ENCODE measurements at places on chromosomes 2 and 18.

- DNase-seq = no peak
Observed at GRCh38 chr2:127024769-127025358, 82.1 kb downstream of the BIN1 start.

DNA sequence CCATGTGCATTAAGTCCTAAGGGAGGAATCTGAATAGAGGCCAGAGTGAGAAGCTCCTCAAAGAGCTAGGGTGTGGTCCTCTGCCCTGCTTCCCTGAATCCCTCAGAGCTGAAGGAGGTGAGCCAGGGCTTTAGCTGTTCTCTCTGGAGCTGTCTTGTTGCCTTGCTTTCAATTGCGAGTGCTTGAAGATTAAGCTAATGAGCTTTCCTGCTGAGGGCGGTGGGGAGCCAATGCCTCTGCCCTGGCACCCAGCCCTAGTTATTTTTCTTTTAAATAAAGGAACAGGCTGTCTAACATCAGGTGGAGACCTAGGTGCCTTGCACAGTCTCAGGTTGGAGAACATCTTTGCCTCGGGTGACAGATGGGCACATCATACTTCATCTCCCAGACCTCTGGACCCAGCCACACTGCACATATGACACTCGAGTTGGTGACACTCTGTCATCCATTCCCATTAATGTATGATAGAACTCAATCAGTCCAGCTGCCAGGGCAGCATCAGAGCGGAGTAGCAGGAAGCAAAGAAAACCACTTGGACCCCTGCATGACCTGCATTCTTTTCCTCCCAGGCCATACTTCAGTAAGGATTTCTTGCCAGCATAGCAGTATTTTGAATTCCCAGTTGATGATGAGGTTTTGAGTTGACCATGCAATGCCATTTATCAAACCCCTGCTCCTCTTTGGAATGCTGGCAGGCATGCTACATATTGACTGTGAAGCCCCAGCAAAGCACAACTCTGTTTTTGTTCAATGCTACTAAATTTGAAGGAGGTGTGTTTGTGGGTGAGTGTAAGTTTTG lies 292.7 kb downstream of the RNF144A start:
- no peak for DNase-seq

DNA sequence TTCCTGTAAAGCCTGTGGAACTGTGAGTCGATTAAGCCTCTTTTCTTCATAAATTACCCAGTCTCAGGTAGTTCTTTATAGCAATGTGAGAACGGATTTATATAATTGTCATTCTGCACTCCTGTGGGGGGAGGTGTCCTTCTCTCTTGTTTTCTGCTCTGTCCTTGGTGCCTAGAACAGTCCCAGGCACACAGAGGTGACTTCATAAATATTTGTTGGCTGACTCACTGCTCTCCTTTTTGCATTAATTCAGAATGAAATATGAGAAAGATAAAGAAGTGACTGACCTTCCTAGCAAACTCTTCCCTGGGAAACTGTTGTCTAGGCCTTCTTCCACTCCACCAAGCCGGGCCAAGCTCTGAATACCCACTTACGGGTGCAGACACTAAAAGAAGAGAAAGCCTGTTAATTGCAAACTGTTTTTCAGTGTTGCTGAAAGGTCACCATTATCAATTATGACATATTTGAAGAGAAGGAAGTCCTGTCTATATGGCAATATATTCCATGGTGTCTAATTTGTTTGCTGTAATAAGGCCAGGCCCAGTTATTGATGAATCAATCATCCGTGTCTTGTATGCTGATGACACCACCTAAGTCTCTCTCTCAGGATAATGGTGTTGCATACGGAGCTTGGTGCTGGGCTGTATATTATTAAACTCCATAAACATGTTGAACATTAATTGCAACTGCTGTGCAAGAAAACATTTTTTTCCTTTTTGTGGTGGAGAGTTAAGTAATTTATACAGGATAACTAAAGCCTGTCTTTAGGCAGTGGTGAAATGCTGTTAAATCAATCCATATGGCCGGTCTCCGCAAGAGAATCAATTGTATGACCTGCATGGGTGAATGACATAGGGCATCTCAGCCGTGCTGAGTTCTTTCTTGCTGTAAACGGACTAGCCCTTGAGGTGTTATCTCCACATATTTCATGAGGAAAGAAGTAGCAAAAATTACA lies 567.5 kb downstream of the SLC4A3 start:
- DNase-seq = no peak

- DNase-seq = no peak
Observed at GRCh38 chr2:173963323-173963816, 1.8 kb downstream of the SP3 start.

DNA sequence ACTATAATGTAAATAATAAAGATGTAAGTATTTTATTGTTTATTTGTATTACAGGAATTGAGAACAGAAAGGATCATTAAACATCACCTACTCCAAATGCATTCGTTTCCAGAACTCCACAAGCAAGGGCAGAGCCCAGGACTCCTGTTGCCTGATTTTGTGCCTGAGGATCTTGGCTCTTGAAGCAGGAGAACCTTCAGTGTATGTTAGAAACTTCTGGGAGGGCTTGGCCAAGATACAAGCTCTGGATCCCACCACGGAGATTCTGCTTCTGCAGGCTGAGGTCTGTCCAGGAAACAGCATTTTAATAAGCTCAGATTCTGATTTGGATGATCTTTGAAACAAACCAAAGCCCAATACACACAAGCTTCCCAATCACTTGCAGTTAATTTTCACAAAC lies 142.4 kb upstream of the SOX11 start:
- no peak for DNase-seq

DNA sequence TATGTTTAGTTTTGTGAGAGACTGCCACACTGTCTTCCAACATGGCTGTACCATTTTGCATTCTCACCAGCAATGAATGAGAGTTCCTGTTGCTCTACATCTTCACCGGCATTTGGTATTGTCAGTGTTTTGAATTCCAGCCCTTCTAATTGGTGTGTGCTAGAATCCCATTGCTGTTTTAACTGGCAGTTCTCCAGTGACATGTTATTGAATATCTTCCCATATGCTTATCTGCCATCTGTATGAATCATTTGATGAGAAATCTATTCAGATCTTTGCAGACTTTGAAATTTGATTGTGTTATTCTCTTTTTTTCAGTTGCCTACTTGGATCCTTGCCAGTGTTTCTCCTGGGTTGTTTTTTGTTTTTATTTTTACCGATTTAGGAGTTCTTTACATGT lies 99.0 kb downstream of the SNTG2 start:
- DNase-seq = no peak

DNA sequence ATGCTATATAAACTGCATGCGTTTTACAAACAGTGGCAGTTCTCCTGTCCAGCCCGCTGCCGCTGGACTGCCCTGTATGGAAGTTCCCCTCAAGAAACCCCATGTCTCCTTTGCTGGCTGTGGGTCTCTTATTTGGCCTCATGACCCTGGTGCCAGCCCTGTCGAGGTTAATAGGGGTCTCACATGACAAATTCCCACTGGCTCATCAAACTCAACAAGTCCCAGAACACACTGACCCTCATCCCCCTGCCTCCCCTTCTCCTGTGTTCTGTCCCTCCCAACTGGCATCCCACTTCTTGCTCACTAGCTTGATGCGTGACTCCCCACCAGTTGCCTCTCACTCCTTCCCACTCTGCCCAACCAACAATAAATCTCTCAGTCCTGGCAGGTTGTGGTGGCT lies 137.6 kb upstream of the HS6ST1 start:
- DNase-seq = no peak

GRCh38 chr18:43013486-43013885 lies 102.0 kb downstream of the RIT2 start:
- no peak for DNase-seq

DNA sequence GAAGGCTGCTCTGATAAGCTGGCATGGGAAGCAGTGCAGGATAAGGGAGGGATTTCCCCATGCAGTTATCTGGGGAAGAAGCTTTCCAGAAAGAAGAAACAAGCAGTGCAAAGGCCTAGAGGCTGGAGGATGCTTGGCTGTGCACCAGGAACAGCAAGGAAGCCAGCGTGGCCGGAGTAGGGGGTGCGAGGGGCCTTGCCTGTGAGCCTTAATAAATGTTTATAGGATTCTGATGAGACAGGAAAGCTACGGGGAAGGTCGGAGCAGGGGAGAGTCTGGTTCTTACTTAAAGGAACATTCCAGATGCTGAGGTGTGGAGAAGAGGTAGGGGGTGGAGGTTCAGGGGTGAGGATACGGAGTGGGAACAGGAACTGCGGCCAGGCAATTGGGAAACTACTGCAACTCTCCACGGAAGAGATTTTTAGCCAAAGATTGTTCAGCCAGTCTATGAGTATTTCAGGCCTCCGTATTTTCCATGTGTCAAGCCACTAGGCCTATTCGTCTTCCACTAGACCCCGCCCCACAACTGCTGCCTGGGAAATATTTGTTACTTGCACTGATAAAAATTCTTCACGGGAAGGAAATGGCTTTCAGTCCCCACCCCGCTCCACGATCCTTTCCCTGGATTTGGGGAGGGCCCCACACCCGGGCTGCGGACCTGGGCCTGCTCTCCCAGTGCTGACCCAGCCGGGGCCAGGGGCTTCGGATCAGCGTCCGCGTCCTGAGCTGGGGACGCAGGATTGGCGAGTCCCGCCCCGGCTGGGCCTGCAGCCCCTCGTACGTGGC lies 516 bp downstream of the EIF2AK2 start:
- DNase-seq = no peak

- DNase-seq = no peak
Observed at GRCh38 chr2:229920011-229920641, 1.7 kb downstream of the TRIP12 start.

DNA sequence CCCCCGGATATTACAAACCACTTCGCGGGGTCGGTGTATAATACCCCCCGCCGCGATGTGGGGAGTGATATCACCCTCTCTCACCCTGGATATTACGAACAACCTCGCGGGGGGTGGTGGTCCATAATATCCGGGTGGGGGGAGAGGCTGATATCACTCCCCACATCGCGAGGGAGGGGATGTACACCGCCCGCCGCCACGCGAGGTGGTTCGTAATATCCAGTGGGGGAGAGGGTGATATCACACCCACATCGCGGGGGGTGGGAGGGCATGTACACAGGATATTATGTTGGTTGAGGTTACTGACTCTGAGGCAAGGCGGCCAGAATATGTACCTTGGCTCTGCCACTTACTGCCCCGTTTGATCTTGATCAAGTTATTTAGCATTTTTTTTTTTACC lies 14.8 kb upstream of the CWC22 start:
- no peak for DNase-seq

DNA sequence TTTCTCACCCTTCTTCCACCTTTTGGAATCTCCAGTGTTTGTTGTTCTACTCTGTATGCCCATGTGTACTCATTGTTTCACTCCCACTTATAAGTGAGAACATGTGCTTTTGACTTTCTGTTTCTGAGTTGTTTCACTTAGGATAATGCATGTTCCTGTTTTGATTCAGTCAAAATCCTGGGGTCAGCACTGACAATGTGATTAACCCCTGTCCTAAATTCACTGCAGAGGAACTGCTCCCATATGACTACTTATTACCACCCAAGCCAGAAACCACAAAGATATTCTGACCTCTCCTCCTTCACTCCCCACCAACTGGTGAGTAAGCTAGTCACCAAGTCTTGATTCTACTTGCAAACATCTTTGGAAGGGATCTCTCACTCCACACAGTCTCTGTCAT lies 251.4 kb upstream of the TCF4 start:
- no peak for DNase-seq

- DNase-seq = no peak
Observed at GRCh38 chr18:64806691-64807090, 657.8 kb upstream of the LINC00305 start.

DNA sequence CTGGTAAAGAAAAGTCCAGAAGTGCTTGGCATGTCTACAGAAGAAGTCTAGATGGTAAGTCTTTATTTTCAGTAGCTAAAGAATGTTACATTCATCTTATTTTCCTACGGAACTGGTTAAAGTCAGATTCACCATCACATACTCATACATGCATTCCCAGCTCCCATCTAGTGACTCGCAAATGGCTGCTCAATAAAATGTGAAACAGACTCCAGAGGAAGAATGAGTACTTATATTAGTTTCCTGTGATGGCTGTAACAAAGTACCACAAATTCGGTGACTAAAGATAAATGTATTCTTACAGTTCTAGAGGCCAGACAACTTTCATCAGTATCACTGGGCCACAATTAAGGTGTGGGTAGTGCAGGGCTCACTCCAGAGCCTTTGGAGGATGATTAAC lies 797.2 kb downstream of the SATB2 start:
- DNase-seq = no peak

DNA sequence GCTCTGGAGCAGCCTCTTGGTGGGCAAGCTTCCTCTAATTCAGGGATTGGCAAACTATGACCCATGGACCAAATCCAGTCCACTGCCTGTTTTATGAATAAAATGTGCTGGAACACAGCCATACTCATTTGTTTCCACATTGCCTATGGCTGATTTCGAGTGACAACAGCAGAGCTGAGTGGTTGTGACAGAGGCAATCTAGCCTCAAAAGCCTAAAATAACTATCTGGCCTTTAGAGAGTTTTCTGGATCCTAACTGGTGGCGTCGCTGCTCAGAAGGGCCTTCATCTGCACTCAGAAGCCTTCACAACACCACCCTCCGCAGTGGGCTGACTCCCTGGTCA lies 147.1 kb downstream of the CCBE1 start:
- DNase-seq = no peak

DNA sequence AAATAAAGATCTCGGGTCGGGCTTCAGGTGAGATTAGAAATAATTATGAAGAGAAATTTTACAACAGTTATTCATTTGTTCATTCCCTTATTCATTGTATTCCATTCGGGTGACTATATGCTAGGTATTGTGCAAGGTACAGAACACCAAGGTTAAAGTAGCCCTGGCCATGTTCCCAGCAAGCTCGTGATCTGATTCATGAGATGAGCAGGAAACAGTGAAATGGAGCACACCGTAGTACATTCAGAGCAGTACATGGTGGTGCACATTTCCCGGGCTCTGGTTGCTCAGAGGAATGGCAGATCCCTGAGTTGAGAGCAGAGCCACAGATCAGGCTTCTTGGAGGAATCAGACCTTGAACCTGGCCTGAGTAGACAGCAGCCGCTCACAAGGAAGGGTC lies 87.7 kb downstream of the PRKRA start:
- no peak for DNase-seq

GRCh38 chr18:53935803-53936202 lies 288.7 kb downstream of the MBD2 start:
- DNase-seq = no peak

GRCh38 chr2:214775971-214776370 lies 33.5 kb downstream of the BARD1 start:
- DNase-seq = no peak

DNA sequence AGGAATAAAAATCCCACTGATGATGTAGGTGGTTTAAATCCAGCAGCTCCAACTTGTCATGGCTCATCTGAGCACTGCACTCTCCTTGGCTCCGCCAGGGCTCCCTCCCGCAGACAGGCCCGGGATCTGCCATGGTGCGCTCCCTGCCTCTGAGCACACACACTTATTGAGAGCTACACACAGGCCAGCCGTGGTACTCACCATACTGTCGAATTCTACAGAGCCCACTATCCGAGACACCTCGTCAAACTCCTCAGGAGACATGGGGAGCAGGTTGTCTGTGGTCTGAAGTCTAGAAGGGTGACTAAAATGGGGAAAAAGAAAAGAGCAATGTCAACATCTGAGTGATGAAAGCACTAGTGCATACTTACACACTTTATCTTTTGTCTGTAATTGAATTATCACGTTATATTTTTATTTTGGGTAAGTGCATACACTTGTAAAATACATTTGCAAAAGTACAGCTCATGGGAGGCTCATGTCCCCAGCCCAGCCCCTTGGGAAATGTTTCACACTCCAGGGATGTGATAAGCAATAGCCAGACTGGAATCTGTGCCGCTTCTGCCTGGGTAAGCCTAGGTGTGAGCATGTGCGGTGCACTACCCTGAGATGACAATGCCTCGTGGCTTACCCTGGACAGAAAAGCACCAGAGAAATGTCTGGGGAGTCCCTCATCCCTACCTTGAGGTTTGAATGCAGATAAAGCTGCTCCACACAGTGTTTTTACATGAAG lies 39.2 kb downstream of the STAT1 start:
- DNase-seq = no peak
